ACHN (cell line): ENCODE measurements at places on chromosomes 6 and 20.

DNA sequence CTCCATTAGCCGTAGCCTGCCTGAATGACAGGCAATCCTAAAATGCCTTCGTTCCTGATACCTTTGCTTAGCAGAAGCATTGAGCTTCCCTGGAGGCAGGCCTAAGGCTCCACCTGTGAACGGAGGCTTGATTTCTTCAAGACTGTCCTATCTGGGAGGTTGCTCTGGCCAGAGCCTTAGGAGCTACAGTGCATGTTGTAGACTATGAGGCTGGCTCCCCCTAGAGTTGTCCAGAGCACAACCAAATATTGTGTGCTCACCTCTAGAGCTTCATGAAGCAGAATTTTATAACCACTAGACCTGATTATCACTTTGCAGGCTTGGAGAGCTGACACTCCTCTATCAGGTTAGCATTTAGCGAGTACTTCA lies 217.8 kb downstream of the MAFB start:
- no peak for DNase-seq

DNA sequence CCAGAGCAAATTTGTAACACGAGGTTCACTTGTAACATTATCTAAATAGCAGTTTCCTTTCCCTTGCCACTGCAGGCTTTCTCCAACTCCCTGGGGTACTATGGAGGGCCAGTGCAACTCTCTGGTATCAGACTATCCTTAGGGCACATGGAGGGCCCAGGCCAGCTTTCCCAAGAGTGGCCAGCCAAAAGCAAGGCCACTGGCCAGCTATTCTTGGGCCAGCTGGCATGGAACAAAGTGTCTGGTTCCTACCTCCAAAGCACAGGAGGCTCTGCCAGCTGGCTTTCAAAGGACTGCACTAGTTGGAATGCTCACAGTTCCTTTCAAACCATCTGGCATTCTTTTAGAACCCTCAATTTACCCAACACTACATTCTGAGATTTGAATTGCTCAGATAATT lies 8.7 kb downstream of the RNF24 start:
- no peak for DNase-seq

- peak; percentile 54 for DNase-seq
Observed at GRCh38 chr20:46349035-46349741, 40.9 kb upstream of the CDH22 start.

- no peak for DNase-seq
Observed at GRCh38 chr6:148430897-148431296, 88.3 kb downstream of the SASH1 start.
